ENCODE measurements at places on chromosomes 16 and 17.
A peak's percentile ranks its signal among the peaks of the same experiment; 100 is the strongest.

DNA sequence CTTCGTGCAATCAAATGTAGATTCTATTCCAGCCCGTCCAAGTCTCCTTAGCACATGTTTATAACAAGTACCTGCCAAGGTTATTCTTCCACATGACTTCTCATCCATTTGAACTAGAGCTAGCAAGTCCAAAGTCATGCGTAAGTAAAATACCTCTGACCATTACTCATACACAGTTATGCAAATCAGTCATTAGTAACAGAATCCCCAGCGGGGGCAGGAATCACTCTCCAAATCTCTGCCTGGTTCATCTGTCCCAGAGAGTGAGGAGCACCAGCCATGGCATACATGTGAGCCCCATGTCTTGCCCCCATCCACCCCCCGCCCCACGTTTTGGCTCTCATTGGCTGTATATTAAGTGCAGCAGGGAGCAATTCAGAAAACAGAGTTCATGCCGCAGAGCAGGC, 27.7 kb downstream of the SRL start:
- DNase-seq, result no peak

- no peak for DNase-seq
Observed at GRCh38 chr16:72805486-72805885, 242.4 kb downstream of the ZFHX3 start.

DNA sequence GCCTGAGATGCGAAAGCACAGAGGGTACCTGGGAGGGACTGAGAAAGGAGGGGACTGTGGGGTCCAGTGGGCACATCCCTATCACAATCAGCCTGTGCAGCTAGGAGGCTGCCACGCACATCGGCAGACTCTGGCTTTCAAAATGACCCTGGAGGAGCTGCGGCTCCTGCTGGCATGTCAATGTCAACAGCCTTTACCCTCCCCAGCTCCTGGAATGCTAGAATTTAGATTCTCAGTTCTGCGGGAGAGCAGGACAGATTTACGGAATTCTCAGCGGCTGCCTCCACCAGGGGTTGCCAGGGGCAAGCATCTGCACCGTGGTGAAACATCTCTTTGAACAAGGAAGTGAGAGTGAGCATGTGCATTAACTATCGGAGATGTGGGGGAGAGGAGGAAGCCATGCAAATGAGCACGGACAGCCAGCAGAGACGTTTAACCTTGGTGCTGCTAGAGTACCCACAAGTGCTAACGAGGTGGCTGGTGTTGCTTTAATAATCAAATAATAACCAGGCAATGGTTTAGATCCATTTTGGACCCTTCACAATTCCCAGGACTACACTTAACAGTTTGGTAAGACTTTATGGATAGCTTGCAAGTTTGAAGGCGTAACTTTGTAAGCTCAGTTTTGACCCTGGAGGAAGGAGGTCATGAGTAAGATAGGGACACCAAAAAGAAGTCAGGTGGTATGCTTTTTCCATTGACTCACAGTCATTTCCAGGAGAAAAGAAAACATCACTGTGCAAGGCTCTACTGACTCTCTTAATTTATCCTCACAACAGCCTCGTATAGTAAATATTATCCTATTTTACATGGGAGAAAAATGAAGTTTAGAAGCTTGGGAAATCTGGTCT, 54.1 kb downstream of the XYLT1 start:
- DNase-seq, result no peak

GRCh38 chr17:59893676-59894100, 767 bp downstream of the RPS6KB1 start:
- no peak for DNase-seq

DNA sequence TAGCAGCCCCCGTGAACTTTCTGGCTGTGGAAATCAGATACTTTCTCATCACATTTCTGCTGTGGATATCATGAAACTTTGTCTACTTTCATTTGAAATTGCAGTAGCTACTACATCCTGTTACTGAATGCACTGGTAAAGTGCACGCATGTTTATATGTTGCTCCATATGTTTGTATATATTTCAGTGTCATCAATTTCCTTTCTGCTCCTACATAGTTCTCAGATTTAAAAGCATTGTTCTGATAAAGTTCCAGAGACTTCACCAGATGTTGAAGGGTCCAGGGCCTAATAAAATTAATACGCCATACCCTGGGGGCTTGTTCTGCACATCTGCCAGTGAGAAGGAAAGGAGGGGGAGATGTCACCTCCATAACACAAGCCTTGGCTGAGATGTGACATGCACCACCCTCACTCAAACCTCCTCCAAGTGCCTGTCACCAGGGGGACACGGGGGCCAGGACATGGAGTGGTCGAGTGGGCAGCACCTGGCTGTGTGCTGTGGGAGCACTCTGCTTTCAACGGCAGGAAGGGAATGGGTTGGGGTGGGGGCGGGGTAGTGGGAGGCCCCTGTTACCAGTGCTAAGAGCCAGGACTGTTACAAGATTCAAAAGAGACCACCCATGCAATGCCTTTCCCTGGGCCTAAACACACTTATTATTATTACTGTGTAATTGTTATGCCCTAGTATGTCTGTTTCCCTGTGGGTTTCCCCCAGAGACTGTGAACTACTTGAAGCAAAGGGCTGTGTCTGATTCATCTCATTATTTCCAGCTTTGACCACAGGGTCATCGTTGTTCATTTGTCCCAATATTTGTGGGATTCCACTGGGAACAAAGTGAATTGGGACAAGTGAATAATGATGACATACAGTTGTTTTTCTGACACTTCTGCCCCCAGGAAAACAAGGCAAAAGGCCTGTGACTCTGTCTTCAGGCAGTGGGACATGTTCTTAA, 193.4 kb downstream of the FOXL1 start:
- DNase-seq, result no peak

- no peak for DNase-seq
Observed at GRCh38 chr17:75945211-75945610, 4.4 kb upstream of the FBF1 start.

DNA sequence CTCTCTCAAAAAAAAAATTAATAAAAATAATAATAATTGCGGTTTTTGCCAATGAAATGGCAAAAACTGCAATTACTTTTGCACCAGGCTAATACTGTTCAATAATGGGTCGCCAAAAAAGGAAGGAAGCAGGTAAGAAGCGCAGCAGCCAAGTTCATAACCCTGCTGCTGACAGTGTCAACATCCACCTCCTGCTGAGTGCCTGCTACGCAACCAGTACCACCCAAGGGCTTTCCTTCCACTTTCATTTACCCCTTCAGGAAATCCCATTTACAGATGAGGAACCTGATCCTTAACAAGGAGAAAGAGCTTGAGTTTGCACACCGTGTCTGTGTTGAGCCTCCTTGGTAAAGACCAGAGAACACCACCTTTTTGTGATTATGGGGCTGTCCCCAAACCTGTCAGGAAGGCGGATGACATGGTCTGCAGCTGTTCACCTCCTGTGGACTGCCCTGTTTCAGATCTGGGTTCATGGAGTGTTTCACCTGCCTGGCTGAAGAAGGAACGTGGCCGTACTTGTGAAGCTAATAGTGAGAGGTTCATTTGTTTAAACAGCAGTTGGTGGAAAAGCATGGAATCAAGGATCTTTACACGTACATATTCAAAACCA, 378.0 kb downstream of the SLC39A11 start:
- DNase-seq, result no peak

DNA sequence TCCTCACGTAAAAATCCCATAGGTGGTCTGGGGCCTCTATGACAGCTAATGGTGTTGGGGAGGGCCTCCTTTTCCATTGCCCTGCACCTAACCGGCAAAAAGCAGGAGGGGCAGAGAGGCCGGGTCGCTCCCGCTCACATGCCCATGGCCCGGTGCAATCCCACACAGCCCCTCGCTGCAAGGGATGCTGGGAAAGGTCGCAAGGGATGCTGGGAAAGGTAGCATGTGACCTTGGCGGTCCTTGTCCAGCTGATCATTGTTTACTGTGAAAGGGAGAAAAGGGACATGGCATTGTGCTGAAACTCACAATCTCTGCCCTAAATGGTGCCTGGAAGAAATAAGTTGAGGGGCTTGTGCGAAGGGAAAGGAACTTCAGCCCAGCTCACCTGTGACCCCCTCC, 10.0 kb downstream of the DEF8 start:
- no peak for DNase-seq

DNA sequence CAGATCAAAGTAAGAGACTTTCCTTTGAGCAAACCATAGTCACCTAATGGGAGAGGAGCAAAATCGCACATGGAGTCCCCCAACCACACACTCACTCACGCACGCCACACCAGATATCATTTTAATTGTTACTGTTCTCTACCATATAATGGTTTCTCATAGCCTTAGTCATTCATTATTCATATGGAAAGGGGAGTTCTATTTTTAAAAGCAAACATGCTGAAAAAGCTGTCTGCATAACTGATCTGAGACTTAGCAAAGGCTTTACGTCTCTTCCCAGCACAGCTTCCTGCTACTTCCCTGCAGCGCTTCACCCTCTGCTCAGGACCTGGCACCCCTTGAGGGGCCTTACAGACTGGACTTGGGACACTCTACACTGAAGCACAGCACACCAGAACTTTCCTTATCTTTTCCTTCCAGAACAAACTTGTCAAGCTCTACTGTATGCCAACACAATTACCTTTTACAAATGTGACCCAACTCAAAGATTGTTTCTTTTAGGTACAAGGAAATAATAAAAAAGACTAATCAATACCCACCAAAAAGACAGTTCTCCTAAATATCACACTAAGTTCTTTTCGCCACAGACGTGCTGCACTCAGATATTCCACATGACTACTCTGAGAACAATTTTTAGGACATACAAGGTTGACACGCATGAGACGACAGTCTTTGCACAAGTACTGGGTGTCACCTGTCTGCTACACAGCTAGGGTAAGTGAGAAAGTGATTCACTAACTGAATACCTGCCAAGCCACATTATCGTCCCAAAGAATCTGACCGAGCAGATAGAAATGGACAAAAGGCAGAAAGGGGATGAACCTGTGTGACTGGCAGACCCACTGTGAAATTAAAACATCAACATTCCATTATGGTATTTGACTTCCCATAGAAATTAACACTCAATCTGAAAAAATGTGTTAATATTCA, 21.5 kb downstream of the SRP68 start:
- DNase-seq, result no peak

DNA sequence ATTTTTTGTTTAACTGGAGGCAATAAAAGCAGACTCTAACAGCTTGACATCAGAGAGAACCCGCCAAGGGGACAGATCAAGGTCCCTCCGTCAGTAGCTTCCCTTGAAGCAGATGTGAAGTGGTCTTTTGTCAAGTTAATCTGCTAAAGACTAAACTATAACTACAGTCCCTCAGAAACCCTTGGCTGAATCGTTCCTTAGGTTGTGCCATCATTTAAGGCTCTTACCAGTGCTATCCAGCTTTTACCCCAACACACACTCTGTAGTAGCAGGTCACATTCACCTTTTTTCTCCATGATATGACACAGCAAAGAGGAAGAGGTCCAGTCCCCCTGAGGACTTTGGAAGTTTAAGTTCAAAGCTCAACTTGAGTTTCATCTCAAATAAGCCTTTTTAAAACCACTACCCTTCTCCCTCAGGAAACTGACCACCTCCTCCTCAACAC, 49.7 kb downstream of the ERN1 start:
- DNase-seq, result no peak

DNA sequence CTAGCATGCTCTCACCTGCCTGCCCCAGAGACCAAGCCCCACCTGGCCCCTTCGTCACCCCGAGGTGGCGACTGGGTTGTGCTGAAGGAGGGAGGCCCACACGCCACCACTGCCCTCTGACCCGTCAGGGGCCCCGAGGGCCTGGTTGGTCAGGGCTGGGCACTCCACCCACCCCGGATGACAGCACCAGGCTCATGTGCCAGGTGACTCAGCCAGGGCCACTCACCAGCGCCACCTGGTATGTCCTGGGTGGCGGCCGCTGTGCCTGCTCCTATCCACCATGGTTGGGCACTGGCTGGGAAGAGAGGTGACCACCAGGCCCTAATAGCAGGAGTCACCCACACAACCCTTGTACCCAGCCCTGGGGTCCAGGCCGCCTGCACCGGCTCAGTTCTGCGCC, 68.9 kb downstream of the JPH3 start:
- DNase-seq, result no peak

- no peak for DNase-seq
Observed at GRCh38 chr16:2090777-2091546, 43.2 kb downstream of the TSC2 start.

GRCh38 chr17:48555258-48556228, 10.6 kb upstream of the HOXB2 start:
- DNase-seq, result peak; percentile 96

DNA sequence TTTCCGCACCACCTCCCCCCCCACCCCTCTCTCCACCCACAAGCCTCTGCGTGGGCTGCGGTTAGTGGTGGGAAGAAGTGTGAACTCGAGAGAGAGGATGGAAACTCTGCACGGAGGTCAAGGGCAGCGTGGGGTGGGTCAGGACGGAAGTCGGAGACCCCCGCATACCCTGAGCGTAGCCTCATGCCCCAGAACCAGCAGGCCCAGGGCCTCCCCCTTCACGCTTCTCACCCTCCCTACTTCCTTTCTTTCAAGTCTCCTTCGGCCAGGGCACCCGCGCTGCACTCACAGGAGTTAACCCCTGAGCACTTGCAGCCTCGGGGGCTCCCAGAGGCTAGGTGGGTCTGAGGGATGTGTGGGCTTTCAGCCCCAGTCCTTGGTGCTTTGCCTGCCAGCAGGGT, 9.2 kb downstream of the TBKBP1 start:
- no peak for DNase-seq

GRCh38 chr17:80649672-80650330, 105.2 kb downstream of the RPTOR start:
- DNase-seq, result peak; percentile 49

GRCh38 chr17:76747716-76748363, 9.9 kb downstream of the MFSD11 start:
- DNase-seq, result no peak

DNA sequence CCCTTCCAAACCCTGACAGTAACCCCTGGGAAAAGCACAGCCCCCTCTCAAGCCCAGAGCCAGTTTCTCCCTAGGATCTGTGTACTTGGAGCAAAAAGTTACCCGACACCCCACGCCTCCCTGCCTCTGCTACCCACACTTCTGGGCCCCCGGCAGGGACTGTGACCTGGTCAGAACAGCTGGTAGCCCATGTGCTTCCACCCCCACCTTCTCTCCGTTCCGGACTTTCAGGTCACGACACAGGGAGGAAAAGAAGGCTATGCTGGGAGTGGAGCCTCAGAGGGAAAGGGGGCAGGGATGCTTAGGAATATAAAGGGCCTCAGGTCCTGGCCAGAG, 6.4 kb downstream of the PPY start:
- DNase-seq, result no peak

DNA sequence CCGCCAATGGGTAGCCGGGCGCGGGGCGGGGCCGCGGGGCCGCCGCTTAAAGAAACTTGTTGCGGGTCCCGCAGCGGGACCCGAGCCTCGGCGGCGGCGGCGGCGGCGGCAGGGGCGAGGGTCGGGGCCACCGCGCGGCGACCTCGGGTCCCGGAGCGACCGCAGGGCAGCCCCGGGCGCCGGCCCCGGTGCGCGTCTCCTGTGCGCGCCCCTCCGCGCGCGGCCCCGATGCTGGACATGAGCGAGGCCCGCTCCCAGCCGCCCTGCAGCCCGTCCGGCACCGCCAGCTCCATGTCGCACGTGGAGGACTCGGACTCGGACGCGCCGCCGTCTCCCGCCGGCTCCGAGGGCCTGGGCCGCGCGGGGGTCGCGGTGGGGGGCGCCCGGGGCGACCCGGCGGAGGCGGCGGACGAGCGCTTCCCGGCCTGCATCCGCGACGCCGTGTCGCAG, at the start of gene SOX8:
TSS of gene SOX8 (plus strand) at position 76 of the 450 bp plus-strand sequence. CDS start at position 229, 153 bp downstream.
- DNase-seq, result no peak
